HT1080 (cell line): ENCODE measurements at places on chromosomes 5 and 9.
A peak's percentile ranks its signal among the peaks of the same experiment; 100 is the strongest.

GRCh38 chr5:8057769-8058168 is 188.8 kb downstream of the MTRR start:
- peak; percentile 49 for DNase-seq

- DNase-seq = no peak
These were observed 34.7 kb downstream of the ITGA1 start for GRCh38 chr5:52822437-52822836.

DNA sequence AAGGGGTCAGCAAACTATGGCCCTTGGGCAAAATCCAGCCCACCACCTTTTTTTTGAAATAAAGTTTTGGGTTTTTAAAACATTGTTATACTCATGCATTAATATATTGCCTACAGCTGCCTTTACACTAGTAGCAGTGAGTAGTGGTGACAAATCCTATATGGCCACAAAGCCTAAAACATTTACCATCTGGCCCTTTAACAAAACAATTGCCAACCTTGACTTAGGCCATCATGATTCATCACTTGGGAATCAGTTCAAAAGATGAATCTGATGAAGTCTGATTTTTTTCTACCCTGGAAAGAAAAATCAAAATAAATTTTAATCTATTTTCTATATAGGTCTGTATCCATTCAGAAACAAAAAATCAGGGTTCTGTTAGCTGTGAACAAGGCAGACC is 484.9 kb downstream of the BNC2 start:
- peak; percentile 77 for DNase-seq

DNA sequence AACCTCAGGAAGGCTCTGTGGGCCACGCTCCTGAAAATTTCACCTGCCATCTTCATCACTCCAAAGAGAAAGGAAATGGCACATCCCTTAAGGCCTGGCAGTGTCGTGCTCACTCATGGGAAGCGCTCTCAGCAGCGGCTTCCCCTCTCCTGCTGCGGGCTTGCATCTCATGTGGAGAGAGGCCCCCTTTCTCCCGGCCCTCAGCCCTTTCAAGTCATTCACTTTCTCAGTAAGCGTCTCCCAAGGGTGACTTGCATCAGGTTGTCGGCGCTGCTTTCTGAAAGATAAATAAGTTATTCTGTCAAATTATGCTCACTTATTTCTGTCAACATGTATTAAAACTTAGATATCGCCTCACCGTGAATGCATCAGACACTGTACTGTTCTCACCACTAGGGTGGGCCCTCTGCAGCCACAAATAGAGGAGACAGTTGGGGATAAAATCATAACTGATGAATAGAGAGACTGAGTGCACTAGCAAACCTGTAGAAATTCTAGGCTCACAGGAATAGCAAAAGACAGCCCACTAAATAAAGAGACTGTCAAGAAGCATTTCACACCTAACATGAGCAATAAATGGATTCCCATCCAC is 174.6 kb downstream of the RFK start:
- DNase-seq = no peak

- no peak for DNase-seq
These were observed 70.3 kb downstream of the CTSL start for GRCh38 chr9:87796196-87796595.

GRCh38 chr9:104748359-104749031 is 1.0 kb downstream of the NIPSNAP3A start:
- DNase-seq = no peak

DNA sequence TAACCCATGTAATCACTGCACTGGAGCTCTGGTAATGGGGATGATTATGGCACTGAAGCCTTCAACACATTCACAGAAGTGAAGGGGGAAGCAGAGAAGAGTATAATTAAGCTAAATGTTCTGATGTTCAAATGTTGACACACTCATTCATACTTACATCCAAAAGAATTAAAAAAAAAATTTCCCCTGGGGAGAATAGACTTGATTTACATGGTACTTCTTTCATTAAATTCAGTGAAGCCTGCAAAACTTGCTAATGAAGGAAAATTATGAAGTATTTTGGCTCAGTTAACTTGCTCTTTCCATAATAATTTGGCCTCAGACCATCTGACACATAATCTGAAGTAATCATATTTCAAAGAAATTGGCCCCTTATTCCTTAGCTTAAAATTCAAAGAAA is 428.8 kb downstream of the SH3GL2 start:
- no peak for DNase-seq

- DNase-seq = no peak
These were observed 99.8 kb upstream of the SSBP2 start for GRCh38 chr5:81850501-81851357.

- DNase-seq = no peak
These were observed 8.2 kb upstream of the CCL21 start for GRCh38 chr9:34717996-34718614.
